ENCODE measurements at places on chromosomes 16 and 17.

DNA sequence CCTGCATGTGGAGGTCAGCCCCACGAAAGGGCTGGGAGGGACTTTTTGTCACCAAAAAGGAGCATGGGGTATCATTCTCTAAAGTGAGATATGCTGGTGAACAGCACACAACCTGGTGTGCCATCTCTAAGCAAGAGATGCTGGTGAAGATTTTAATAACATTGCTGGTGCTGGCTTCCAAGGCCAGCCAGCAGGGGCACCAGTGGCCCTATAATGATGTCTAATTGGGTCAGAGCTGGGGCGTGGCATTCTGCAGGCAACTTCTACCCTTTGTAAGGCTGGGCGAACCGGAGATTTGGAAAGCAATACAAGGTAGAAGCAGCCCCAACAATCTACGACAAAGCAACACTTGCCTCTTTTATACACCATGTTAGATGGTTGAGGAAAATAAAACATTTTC, 16.8 kb downstream of the SDR42E1 start:
- DNase-seq, result peak; percentile 18

DNA sequence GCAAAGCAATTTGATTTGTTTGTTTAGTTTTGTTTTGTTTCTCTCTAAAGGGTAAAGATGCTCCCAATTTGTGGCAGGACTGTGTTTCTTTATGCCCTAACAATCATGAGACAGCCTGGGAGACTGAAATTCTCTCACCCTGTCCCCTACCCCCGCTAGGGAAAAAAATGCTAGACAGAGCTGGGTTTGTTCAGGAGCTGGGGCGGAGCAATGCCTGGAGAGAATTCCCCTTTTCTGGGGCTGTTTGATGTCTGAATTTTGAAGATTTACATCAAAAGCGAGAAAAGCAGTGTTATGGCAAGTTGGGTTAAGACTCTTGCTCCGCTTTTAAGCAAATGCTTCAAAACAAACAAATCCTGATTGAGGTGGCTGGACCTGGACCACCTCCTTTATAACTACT, 8.4 kb downstream of the MAF start:
- no peak for DNase-seq

- no peak for DNase-seq
Observed at GRCh38 chr17:35738519-35739133, 7.2 kb downstream of the RASL10B start.

GRCh38 chr17:75450270-75450669, 6.2 kb upstream of the TMEM94 start:
- no peak for DNase-seq

GRCh38 chr16:88810912-88811768, 588 bp downstream of the APRT start:
- DNase-seq, result peak; percentile 89

DNA sequence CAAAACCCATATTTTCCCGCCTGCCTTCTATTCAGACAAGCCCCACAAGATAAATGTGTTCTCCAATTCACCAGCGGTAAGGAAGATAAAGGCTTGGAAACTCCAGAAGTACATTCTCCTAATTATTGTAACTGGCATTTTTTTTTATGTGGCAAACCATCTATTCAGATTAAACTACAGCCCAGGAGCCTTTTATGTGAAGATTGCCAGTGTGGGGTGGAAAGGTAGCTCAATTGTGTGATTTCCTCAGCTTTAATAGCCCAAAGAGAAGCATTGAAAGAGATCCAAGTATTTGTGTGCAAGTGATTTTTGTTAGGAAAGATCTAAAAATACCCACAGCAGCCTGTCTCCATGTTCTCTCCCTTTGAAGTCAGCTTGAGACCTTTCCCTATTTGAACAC, 451.4 kb upstream of the CCL2 start:
- DNase-seq, result no peak

DNA sequence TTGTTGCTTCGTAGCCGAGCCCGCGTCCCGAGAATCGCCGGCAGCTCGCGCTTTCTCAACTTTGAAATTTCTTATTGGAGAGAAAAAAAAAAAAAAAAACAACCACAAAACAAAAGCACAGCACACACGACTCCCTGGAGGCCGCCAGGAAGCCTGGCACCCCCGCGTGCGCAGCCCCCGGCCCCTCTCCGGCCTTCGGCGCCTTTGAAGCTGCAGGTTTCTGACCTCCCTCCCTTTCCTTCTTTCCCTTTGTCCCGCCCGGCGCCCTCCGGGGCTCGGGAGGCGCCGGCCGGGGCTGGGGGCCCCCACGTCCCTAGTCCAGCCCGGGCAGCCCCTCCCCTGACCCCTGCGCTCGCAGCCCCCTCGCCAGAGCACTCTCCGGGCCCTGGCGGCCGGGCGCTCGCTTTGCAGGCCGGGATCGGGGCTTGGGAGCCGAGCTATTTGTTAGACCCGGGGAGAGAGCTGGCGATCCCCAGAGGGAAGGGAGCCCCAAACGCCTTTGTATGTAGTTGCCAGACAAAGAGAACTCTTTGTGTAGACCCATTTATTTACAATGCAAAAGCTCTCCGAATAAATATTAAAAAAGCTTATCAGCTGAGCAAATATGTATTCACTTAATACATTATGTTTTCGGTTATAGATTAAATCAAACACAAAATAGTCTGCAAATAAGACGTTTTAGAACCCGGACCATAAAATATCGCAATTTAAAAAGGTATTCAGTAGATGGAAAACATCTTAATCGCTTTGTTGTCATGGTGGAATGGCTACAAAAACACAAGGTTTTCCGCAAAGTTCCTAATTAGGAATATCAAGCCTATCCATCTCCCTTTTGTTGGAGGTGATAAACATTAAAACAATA, 2.3 kb downstream of the BAHCC1 start:
- peak; percentile 82 for DNase-seq

DNA sequence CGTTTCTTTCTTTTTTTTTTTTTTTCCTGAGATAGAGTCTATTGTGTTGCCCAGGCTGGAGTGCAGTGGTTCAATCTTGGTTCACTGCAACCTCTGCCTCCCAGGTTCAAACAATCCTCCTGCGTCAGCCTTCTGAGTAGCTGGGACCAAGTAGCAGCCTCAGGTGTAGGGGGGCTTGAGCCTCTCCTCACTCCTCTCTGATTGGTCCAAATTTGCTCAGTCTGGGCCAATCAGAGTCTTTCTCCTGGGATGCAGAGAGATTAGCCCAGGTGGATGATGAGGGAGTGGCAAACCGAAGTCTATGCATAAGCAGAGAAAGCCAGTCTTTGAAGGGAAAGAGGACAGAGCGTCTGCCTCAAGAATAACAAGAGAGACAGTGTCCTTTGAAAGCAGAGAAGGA, 99.0 kb downstream of the BMERB1 start:
- no peak for DNase-seq

GRCh38 chr16:81754858-81755257, 24.2 kb upstream of the PLCG2 start:
- DNase-seq, result no peak

GRCh38 chr17:82204831-82205719, 7.6 kb downstream of the CCDC57 start:
- DNase-seq, result peak; percentile 74

- DNase-seq, result peak; percentile 55
Observed at GRCh38 chr17:5706577-5707210, 122.4 kb upstream of the NLRP1 start.

DNA sequence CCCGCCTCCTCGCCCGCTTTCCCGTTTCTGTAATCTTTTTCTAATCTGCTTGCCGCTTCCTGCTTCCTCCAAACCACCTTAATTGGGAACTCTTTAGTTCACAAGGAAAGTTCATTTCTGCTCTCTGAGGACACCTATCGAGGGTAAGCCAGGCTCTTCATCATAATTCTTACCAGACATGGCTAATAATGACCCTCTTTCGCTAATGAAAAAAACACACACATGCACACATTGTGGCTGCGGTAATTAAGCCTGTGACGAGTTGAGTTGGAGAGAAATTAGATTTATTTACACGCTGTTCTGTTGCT, 100.6 kb downstream of the ZNF423 start:
- peak; percentile 53 for DNase-seq

DNA sequence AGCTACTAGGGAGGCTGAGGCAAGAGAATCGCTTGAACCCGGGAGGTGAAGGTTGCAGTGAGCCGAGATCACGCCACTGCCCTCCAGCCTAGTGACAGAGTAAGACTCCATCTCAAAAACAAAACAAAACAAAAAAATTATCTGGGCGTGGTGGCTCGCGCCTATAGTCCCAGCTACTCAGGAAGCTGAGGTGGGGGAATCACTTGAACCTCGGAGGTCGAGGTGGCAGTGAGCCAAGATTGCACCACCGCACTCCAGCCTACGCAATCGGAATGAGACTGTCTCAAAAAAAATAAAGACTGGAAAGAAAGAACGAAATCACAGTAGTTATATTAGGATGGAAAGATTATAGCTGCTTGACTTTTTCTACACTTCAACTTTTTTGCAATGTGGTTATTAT, 18.9 kb downstream of the COG1 start:
- peak; percentile 48 for DNase-seq
